ENCODE measurements at places on chromosomes 16 and 17.

DNA sequence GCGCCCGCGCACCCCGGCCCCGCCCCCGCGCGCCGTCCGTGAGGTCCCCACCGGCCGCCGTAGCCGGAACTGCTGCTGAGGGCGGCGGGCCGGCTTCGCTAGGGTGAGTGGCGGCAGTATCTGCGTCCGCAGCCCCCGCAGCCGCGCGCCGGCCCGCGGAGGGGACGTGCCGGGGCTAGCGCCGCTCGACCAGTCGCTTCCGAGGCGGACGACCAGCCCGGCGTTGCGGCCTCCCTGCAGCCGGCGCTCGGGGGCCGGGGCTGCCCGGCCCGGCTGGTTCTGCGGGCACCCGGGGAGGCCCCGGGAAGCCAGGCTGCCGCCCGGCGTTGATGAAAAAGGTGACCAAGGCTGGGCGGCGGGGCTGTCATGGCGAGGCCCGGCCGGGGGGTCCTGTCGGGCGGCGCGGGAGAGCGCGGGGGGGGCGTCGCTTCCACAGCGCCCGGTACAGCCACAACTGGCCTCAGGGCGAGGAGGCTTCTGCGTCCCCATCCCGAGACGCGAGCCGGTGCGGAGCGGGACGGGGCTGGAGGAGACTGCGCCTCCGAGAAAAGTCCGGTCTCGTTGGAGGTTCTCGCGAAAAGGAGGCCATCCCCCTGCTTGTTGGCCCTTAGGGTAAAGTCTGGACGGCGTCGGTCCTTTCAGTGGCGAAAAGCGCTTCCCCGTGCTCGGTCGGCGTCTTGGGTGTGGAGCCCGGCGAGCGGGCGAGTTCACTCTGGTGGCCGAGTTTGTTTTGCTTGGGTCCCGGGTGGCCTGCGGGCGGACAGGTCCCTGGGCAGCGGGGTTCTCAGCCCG lies at the start of gene CRAMP1:
CRAMP1 (plus strand) TSS at position 41 of the 792 bp plus-strand sequence. CDS start 2,280 bp downstream, outside the sequence.
- DNase-seq = peak; percentile 25

DNA sequence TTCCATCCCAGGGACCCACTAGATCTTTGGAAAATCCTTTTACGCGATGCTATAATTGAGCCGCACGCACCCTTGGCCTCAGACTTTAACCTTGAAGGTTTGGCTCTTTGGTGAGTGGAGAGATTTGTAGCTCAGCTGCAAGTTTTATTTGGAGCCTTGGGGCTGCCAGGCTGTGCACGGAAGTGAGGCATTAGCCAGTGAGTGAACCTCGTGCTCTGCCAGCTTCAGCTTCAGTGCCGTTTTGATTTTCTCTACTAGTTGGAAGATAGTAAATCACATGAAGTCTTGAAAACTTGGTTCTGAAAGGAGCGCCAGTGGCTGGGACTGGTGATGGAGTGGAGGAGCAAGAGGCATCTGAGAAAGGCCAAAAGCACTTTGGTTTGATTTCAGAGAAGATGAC lies 17.3 kb downstream of the CRHR1 start:
- DNase-seq = no peak

DNA sequence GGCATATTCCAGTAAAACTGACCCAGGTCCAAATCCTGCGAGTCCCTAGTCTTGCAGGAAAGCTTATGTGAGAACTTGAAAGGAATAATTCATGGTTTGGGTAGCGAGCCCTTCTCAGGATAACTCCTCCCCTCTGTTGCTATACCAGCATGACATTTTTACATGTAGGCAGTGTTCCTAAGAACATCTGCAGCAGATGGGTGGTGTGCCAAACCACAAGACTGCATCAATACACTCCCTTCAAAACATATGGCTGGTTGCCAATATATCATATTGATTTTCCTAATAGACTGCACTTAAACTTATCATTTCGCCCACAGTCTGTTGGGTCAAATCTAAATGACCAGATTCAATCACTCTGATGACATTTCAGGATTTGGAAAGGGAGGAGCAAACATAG lies 19.9 kb downstream of the PSME3IP1 start:
- DNase-seq = no peak

GRCh38 chr16:4428500-4428899 lies 2.8 kb downstream of the DNAJA3 start:
- DNase-seq = no peak

DNA sequence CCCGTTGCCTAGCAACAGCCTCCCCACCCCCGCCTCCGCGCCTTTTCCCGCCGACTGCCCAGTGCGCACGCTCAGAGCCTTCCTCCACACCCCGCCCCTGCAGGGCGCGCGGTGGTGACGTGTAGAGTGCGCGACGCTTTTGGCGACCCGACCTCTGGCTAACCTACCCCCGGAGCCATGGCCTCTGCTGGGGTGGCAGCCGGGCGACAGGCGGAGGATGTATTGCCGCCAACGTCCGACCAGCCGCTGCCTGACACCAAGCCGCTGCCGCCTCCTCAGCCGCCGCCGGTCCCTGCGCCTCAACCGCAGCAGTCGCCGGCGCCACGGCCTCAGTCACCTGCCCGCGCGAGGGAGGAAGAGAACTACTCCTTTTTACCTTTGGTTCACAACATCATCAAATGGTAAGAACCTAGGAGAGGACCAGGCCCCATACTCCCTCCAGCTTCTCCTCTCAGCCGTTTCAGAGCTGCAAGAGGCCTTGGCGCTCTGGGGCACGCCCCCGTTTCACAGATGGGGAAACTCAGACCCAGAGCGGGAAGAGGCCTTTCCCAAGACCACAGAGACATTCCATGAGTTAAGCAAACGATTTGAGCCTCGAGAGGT lies at the start of gene MED9:
MED9 (plus strand) TSS at position 136 of the 603 bp plus-strand sequence; CDS start at position 178, 42 bp downstream.
- DNase-seq = peak; percentile 94

DNA sequence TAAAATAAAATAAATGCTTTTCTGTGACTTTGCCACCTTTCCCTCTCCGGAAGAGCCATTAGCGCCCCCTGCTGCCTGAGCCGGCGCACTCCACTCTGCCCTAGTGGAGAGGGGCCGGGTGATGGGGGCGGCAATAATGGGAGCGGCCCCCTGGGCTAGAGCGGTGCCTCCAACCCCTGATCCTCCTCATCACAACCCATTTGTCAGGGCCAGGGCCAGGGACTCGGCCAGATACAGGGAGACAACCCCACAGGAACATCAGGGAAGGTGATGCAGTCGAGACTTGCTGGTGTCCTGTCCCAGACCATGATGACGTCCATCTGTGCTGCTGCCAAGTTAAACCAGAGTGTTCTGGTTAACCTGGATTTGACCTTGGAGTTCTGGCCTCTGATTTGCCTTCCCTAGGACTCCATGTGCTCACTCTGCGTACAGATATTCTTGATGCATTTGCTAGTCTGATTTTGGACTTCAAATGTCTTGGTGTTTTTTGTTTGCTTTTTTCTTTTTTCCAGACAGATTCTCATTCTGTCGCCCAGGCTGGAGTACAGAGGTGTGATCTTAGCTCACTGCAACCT lies 46.1 kb upstream of the BPTF start:
- DNase-seq = peak; percentile 10

DNA sequence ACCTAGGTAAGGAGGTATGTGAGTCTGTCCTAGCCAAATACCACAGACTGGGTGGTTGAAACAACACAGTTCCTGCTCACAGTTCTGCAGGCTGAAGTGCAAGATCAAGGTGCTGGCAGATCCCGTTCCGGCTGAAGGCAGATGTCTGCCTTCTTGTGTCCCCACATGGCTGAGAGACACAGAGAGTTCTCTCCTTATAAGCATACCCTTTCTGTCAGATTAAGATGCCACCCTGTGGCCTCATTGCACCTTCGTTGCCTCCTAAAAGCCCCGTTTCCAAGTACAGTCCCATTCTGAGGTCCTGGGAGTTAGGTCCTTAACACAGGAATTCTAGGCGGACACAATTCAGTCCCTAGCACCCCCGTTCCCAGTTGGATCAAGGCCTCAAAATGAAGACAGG lies 9.1 kb upstream of the TMEM11 start:
- no peak for DNase-seq

DNA sequence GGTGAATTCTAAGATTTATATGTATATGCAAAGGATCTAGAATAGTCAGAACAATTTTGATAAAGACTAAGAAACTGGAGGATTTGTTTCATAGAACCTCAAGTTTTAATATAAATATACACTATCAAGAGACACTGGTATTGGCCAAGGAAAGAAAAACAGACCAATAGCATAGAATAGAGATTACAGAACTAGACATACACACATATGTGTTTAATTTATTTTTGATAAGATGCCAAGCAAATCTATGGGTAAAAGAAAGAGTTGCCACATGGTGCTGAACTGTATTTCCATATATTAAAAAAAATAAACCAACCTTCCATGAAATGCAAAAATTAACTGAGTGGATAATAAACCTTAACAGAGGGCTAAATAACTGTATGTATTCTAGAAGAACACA lies 27.9 kb upstream of the LRRC37A3 start:
- no peak for DNase-seq

GRCh38 chr17:5769593-5770354 lies 185.5 kb upstream of the NLRP1 start:
- no peak for DNase-seq

- peak; percentile 50 for DNase-seq
Measured at GRCh38 chr17:72421128-72422092, 300.6 kb downstream of the SOX9 start.

GRCh38 chr16:21708533-21709115 lies 44.9 kb downstream of the OTOA start:
- DNase-seq = peak; percentile 85

- DNase-seq = peak; percentile 46
Measured at GRCh38 chr17:44084131-44084538, 13.6 kb downstream of the G6PC3 start.

DNA sequence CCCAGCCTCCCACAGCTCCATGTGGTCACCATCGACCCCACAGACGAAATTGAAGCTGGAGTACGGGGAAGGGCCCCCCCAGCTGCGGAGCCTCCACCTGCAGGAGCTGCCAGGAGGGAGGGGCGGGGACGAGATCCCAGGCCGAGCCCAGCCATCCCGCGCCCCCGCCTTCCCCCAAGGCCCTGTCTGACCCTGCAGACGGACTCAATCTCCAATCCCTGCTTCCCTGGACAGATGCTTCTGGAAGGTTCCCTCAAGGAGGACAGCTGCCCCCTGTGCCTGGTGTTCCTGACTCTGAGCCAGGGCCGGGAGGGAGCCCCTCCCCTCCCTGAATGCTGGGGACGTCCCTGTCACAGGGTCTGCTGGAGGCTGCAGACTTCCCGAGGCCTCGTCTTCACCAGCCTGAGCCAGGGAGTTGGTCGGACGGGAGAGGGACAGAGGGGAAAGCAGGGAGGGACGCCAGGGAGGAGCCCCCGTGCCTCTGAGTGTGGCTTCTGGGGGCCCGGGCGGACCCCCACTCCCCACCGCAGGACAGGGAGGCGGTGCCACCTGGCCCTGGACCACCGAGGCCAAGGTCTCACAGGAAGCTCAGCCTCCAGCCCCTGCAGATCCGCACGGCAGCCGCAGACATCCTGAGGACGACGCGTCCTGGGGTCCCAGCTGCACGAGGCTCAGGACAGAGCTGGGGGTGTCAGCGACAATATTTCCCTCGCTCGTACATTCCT lies 21.3 kb upstream of the C1QTNF8 start:
- DNase-seq = no peak

DNA sequence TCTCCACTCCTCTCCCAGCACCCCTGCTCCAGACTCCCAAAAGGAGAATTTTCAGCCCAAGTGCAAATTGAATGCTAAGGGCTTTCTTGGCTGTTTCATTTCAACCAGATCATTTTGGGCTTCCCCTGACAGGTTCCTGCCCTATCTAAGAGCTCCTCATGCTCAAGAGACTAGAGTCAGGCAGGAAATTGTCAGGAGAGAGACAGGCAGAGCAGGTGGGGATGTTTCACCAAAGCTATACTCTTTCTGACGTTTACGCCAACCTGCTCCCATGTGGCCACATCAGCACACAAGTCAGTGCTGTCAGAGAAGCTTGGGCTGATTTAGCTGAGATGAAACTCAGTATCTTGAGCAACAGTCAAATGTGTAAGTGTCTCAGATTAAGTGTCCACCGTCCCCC lies 31.4 kb downstream of the HIC1 start:
- DNase-seq = no peak

DNA sequence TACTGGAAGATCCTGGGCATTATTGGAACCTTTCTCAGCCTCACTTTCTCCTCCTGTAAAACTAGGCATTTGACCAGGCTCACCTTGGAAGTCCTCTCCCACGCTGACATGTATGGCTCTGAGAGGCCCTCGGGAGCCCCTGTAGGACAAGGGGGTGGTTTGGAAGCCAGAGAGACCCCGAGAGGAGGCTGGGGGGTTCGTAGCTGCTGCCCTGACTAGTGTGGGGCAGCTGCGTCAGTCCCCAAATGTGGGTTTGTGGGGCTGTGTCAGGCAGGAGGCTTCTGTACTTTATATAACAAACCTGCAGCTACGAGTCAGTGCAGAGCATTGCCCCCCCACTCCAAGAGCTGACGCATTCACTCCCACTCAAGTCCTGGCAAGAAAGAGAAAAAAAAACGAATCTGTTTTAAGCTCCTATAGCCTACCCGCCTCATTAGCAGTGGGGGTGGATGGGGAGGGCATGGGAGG lies 1.8 kb downstream of the CX3CL1 start:
- DNase-seq = peak; percentile 11

- no peak for DNase-seq
Measured at GRCh38 chr16:647173-647902, 1.8 kb upstream of the WDR90 start.

DNA sequence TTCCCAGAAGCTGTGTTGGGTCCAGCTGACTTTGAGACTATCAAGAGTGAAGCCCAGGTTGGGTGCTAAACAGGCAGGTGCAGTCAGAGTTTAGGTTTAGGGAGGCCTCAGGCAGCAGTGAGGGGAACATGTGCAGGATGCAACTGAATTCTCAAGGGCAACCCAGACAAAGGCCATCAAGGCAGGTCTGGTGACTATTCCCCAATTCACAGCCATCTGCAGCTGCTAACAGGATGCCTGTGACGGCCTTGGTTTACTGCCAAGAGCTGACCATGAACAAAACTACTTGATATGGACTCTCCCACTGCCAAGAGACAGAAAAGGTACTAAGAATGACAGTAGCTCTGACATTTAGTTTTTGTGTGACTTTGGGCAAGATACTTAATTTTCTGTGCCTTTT lies 45.2 kb upstream of the BCAR1 start:
- no peak for DNase-seq

- DNase-seq = peak; percentile 9
Measured at GRCh38 chr16:81717662-81718189, 61.4 kb upstream of the PLCG2 start.

GRCh38 chr16:88881007-88881615 lies 14.7 kb upstream of the PABPN1L start:
- DNase-seq = no peak

DNA sequence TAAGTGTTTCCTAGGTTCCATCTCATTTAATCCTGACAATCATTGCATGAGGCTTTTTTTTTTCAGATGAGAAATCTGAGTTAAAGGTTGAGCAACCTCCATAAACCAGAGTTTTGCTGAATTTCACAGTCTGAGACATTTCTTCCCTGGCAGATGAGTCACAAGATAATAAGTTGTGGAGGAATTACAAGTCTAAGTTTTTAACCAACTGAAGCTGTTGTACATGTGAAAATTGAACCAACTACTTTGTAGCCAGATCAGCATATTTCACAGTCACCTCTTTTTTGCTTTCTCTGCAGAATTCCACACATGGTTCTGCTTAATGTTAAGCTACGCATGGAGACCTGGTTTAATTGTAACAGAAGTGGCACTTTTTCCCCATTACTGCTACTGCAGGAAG lies 765.6 kb downstream of the CDH11 start:
- no peak for DNase-seq

- DNase-seq = no peak
Measured at GRCh38 chr16:67648088-67648763, 3.3 kb downstream of the CARMIL2 start.
